Activated T-cell treated with anti-CD3 and anti-CD28 coated beads for 48 hours (primary cell): ENCODE measurements at places on chromosomes 5 and 9.
A peak's percentile ranks its signal among the peaks of the same experiment; 100 is the strongest.

DNA sequence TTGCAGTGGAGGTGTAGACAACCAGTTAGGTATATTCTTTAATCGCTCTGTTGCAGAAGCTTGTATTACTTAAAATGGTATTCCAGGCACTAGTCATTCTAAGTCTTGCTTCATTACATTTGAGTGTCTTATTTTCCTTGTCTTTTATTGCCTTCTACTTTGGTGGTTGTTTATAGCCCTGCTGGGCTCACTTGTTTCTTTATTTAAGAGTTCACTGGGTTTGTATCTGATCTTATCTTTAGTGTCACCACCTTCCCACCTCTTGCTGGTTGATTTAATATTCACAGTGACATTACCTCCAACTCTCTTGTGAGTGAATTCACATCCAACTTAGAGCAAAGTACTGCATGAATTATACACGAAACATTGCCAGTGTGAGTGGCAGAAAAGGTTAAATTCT, 83.6 kb upstream of the BNC2 start:
- no peak for DNase-seq

DNA sequence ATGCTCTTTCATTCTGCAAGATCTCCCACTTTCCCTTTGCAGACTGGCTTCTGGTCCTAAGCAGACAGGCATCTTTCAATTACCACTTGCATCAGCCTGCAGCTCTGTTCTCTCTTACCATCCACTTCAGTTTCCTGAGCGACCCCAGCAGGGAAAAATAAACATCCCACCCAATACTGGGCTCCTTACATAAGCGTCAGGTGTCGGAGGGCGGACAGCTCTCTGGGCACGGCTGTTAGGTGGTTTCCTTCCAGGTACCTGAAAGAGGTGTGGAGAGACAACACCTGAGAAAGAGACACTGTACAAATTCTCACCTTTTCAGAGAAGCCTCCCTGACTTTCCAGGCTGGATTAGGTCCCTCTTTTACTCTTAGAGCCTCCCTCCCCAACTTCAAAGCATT, 145.1 kb upstream of the PANK3 start:
- no peak for DNase-seq

DNA sequence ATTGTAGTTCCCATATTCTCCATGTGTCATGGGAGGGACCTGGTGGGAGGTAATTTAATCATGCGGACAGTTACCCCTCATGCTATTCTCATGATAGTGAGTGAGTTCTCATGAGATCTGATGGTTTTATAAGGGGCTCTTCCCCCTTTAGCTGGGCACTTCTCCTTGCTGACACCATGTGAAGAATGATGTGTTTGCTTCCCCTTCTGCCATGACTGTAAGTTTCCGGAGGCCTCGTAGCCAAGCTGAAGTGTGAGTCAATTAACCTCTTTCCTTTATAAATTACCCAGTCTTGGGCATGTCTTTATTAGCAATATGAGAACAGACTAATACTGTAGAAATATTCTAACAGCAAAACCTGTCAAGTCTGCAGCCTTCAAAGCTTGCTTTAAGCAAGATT, 293.2 kb downstream of the CTNND2 start:
- no peak for DNase-seq

DNA sequence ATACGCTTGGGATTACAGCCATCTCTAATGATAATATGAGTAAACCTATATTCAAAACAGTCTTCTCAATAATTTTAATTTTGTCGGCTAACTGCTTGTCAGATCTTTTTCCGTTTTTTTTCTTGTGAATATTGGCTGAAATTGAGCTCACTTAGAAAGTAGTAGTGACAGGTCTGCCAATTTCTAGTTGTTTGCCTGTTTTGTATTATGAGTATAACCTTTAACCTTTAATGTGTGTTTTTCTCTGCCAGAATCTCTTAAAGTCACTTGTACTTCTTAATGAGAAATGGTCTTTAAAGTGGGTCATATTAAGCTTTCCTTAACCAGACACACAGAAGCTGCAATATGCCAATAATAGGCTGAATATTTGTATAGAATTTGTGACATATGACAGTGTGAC, 511.0 kb downstream of the CSNK1G3 start:
- DNase-seq = no peak

- no peak for DNase-seq
Observed at GRCh38 chr5:157371655-157372471, 88.2 kb upstream of the NIPAL4 start.

DNA sequence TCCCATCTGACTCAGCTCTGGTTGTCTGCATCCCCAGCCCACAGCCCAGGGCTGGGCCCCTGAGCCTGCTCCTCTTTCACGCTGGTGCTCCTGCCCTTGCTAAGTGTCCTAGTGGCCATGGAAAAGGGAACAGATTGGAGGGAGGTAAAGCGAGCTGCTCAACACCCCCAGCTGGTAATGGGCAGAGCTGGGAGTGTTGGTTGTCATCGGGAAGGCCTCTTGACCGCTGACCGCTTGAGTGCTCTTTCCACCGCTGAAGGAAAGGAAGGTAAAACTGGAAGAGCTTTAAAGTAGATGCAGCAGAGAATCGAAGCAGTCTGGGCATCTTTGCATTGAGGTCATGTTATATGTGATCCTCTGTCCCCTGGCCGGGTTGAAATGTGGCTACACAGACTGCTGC, 60.2 kb downstream of the CRB2 start:
- DNase-seq = no peak

GRCh38 chr9:137316012-137316981, 14.2 kb upstream of the NRARP start:
- DNase-seq = no peak

GRCh38 chr9:18068900-18069299, 405.1 kb upstream of the ADAMTSL1 start:
- no peak for DNase-seq

DNA sequence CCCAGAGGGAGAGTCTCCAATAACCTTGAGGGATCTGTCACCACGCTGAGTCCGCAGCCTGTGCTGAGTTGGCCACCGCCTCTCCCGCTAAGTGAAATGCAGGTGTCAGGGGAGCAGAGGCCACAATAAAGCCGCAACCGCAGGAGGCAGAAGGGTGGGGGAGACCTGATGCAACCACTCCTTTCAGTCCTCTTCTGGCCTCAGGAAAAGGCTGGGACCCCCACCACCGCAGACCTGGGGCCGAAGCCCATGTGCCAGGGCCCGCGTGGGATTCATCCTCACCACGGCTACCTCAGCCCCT, 576 bp downstream of the MAP1B start:
- peak; percentile 8 for DNase-seq

DNA sequence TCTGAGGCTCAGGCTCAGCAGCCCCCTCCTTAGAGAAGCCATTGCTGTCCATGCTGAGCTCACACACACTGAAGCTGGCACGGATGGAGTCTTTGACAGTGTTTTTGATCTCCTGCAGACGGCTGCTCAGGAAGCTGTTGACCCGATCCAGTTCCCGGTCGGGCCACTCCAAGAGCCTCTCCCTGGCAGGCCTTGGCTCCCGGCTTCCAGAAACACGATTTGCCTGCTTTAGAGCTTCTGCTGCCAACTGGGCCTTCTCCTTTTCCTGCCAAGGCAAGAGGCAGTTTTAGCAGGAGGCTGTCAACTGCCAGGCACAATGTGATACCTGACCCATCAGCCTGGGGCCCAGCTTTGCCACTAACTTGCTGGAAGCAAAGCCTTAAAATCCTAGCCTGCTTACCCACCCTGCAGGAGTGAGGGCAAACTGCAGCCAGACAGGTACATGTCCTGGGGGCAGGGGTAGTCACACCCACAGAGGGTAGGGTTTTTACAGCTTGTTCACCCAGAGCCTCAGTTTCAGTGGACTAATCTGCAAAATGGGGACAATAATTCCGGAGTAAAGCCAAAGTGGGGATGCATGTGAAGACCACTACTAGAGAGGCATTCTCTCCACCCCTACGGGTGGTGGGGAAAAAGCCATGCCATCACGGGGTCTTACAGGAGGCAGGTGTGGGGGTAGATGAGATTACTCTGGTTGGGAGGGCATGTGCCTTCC, 8.3 kb upstream of the DDX41 start:
- DNase-seq = no peak

GRCh38 chr5:113846941-113847340, 333.4 kb downstream of the YTHDC2 start:
- DNase-seq = no peak

DNA sequence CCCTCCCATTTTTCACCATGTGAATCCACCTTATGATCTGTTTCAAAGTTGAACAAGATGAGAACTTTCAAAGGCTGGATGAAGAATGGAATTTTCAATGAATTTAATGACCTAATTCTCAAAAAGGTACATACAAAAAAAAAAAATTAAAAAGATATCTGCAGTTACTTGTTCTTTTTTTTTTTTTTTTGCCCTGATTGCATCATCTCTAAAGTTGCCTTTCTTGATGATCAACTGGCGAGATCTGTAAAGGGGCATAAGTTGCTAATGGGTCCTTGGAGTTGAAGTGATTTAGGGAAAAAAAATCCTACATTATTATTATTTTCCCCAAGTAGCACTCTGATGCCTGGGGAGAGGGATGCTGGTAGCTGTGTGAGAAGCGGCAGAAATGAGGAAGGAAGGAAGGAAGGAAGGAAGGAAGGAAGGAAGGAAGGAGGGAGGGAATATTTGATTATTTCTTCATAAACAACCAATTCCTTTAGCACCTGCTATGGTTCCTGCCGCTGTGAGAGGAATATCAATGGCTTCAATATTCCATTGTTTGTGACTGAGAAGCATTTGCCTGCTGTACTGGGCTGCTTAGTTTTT, 48.8 kb upstream of the CD180 start:
- DNase-seq = no peak

GRCh38 chr9:91771864-91772263, 178.2 kb downstream of the ROR2 start:
- no peak for DNase-seq

GRCh38 chr9:136229096-136230065, 16.2 kb downstream of the QSOX2 start:
- DNase-seq = no peak

GRCh38 chr9:68599826-68600225, 59.1 kb upstream of the TMEM252 start:
- DNase-seq = no peak

- no peak for DNase-seq
Observed at GRCh38 chr9:89361816-89362646, 43.7 kb downstream of the SECISBP2 start.

DNA sequence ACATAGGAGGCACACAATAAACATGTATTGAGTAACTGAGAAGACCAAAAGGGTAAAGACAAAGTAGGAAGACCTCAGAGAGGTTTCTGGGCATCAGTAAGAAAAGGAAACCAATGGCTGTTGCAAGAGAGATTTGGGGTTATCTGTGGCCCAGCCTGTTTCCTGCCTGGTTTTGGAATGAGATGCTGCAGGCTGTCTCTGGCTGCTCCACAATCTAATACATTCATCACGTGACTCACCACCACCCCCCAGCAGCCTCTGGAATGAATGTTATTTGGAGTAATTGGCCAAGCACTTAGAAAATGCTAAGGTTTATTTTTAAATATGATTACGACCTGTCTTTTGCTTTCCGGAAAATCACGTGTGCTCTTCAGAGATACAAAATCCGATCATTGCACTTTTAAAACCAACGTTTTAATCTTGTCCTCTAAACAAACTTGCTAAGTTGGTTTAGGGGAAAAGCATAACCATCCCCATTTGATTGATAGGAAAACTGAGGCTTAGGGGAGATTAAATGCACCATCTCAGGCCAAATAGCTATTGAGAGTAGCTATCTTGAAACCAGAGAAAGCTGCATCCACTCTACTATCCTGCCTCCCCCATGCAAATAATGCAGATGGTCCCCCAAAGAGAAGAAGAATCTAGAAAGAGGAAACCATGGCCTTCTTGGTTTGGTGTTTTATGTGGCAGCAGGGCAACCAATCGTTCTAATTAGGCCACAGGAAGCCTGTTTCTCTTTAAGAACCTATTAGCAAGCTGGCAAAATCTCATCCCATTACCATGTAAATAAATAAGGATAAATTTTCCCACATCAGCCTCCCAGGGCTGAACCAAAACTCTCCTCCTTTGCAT, 151.8 kb upstream of the ADRA1B start:
- DNase-seq = no peak

GRCh38 chr5:157993201-157993600, 134.3 kb upstream of the CLINT1 start:
- DNase-seq = no peak

- DNase-seq = no peak
Observed at GRCh38 chr5:115655994-115656393, 30.2 kb upstream of the TMED7 start.

DNA sequence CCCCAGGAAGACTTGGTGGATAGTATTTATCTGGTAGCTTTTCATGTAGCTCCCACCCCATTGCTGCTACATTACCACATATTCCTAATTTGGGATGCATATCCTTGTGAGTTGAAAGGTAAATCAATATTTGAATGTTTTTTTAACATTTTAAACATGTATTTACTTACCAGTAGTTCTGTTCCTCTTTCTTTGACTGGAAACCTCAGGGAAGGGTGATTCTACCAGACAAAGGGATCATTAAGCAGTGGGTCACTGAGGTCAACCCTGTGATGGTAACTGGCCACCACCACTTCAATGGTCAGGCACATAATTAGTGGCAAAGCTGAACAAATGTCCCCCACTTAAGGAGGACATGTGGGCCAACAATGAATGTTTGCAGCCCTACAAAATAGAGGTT, 27.2 kb upstream of the KLF9 start:
- no peak for DNase-seq

- no peak for DNase-seq
Observed at GRCh38 chr9:112764837-112765236, 14.3 kb downstream of the SNX30 start.

DNA sequence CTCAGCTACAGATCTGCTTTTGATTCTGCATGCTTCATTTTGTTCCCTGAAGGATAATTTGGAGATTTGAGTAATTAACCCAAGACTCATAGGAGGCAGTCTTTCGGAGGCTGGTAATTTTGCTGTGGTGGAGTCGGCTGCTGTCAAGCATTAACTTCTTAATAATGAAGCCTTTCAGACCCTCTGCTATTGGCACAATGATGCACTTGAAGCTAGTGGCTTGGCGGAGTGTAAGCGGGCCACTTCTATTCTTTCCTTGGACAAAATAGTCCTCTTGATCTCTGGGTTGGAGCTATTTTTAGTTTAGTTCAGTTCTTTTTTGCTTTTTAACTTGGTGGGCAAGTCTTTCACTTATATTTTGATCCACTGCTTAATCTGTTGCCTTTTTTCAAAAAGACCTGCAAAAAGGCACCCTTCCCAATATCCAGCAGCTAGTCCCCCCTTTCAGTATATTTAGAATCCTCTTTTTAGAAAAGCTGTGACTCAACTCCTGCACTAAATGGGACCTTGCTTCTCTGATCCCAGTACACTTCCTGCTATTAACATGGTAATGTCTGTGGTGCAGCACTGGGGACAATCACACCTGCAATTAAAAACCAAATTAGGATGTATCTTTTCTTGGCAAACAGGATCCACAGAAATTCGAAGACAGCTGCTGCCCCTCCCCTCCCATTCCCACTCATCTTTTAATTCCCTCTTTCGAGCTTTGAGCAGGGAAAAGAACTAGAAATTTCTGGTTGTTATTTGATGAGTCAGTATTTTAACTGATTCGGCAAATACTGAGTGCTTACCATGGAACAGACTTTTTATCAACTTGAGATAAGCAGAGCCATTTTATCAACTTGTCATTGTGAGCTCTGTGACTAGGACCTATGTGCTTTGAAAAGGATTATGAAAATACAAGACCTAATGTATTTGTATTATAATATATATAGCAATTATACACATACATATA, 169.4 kb upstream of the ANKRD55 start:
- DNase-seq = no peak

GRCh38 chr5:18992264-18992663, 995.7 kb downstream of the CDH18 start:
- DNase-seq = no peak

- DNase-seq = no peak
Observed at GRCh38 chr5:1244255-1244654, 19.1 kb downstream of the SLC6A18 start.

GRCh38 chr5:155127552-155127951, 114.0 kb downstream of the KIF4B start:
- DNase-seq = no peak

GRCh38 chr5:174523311-174524071, 200.9 kb upstream of the MSX2 start:
- no peak for DNase-seq
